SJSA1 (cell line): ENCODE measurements at places on chromosomes 5 and 9. TPM values are rescaled to one million over a fixed set of nuclear protein-coding genes. Genes with fewer than 3 reads are reported as not detected.
A peak's percentile ranks its signal among the peaks of the same experiment; 100 is the strongest.

Gene CTNNAL1
- total RNA-seq = 138 and 171 TPM in 2 replicates

- DNase-seq = peak; percentile 58
Measured at GRCh38 chr5:39520232-39520572, 95.4 kb upstream of the DAB2 start.

- DNase-seq = no peak
Measured at GRCh38 chr9:117400171-117400570, 14.7 kb downstream of the ASTN2 start.

Gene PCDHGB2
- 3.8 TPM in 1 of 2 replicates, not detected in the other for total RNA-seq

GRCh38 chr5:151030056-151030336 lies 9.6 kb downstream of the GPX3 start:
- DNase-seq = no peak
